ENCODE measurements at places on chromosomes 6 and 20.

GRCh38 chr6:85421181-85421580 is 28.7 kb upstream of the NT5E start:
- no peak for DNase-seq

DNA sequence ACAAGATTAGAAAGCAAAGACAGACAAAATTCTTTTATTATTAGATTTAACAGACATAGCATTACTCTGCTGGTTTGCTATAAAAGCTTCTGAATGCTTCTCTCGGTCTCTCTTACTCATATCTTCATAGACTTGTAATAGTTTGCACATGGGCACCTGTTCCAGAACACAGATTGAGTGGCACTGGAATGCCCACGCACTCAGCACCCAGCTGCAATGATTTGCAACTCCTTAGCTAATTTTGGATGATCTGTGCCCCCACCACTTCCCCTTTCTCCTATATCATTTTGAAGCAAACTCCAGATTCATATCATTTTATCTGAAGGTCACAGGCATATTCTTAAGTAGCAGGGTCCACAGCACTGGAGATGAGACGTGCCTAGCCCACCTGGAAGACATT is 148.8 kb downstream of the CFAP61 start:
- no peak for DNase-seq

GRCh38 chr6:69285054-69285453 is 511.8 kb downstream of the LMBRD1 start:
- no peak for DNase-seq

DNA sequence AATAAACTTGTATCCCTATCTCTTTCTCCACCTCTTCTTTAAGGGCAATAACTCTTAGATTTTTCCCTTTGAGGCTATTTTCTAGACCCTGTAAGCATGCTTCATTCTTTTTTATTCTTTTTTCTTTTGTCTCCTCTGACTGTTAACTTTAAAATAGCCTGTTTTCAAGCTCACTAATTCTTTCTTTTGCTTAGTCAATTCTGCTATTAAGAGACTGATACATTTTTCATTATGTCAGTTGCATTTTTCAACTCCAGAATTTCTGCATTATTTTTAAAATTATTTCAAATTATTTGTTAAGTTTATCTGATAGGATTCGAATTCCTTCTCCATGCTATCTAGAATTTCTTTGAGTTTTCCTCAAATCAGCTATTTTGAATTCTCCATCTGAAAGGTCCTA is 84.0 kb downstream of the CFAP61 start:
- no peak for DNase-seq

GRCh38 chr20:1648101-1648500 is 9.5 kb downstream of the SIRPG start:
- no peak for DNase-seq

DNA sequence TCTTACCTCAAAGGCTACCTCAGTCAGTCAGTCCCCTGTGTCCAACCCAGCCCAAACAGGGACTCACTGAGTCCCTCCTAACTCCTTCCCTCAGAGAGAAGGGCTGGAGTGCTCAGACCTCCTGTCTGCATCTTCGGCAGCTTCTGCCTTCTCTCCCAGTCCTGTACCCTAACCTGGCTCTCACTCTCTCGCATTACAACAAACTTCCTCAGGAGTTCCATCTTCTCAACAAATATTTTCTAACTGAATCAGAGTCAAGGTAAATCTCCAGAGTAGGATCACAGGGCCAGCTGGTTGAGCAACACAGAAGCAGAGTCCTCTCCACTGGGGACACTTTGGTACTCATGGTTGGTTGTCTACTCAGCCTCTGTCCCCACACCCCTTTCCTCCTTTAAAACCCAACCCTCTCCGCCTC is 92.3 kb downstream of the MRPL14 start:
- DNase-seq = no peak

DNA sequence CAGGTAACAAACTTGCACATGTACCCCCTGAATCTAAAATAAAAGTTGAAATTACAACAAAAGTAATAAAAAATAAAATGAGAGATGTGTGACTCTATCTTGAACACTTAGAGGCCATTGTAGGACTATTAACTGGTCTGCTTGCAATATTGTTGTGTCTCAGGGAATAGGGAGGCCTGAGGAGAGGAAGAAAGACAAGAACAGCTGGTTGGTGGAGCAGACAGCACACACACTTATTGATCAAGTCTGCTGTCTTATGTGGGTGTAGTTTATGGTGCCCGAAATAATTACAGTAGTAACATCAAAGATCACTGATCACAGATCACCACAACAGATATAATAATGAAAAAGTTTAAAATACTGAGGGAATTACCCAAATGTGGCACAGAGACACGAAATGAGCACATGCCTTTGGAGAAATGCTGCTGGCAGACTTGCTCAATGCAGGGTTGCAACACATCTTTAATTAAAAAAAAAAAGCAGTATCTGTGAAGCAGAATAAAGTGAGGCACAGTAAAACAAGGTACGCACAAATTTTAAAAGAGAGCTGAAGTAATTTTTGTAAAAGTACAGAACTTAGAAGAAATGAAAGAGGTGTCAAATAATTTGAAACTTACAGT is 110.1 kb upstream of the HDAC2 start:
- no peak for DNase-seq

GRCh38 chr6:150868759-150869158 is 3.3 kb downstream of the MTHFD1L start:
- DNase-seq = no peak

DNA sequence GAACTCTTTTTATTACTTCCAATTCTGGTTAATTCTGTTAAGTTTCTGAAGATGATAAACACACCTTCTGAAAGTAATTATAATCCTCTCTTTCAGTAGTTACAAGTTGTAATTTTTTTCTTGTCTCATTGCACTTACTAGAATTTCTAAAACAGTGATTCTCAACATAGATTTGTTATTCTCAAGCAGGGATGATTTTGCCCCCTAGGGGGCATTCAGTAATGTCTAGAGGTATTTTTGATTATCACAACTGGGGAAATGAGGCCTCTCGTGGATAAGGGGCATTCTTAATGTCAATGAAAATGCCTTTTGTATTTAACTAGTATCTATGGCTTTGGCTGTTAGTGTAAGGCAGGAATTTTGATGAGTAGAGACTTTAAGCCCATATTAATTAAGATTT is 39.4 kb upstream of the MAFB start:
- DNase-seq = no peak
